Activated CD4-positive, alpha-beta T cell treated with anti-CD3 and anti-CD28 coated beads, Interleukin-2, amount 50 U/mL, for 16 hours (primary cell): ENCODE measurements at places on chromosomes 12 and 14.

GRCh38 chr14:49947506-49947905, 54.6 kb downstream of the ARF6 start:
- no peak for DNase-seq

DNA sequence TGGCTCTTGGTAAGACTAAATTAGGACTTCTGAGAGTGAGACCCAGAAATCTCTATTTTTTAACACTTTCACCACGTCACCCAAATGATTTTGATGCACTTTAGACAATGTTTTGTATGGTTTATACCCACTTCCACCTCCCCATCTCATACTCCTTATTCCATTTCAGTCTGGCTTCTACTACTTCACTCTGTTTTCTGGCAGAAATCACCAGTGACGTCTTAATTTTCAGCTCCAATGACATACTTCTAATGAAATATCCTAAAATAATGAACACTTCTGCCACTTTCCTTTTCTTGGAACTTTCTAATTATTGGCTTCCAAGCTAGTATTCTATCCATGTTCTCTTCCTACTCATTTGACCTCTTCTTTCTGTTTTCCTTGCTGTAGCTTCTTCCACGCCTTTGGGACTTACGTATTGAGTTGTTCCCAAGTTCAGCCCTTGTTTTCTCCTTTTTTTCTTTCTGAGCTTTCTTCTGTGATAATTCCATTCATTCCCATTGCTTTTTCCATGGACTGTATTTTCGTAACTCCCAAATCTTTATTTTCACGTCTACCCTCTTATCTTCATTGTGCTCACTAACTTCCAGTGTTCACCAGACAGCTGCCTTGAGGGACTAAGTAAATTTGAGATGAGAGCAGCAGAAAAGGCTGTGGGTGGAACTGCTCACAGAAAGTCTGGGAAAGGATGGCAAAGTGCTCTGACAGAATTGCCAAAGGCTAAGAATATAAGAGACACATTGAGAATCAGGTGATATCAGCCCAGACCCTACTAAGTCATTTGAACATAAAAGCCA, 115.8 kb downstream of the CAPZA3 start:
- no peak for DNase-seq

DNA sequence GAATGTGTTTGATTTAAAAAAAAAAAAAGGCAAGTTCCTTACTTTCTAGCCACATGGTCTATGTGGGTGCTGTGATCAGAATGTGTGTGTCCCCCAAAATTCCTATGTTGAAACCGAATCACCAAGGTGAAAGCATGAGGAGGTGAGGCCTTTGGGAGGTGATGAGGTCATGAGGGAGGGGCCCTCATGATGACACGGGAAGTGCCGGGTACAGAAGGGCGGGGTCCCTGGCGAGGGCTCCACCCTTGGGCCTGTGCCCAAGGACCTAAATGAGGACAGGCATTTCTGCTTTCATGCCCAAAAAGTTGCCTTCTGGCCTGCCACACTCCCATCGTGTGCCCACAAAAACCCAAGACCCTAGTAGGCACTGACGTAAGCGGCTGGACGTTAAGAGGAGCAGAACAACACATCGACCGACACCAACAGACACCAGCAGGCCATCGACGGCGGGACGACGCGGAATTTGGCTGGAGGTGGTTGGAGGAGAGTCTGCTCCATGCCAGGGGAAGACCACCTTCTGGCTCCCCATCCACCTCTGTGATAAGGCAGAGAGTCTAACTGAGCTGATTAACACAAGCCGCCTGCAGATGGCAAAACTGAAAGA, 211.8 kb downstream of the FOXN3 start:
- DNase-seq, result no peak

GRCh38 chr12:108447168-108447832, 67.8 kb upstream of the FICD start:
- no peak for DNase-seq

DNA sequence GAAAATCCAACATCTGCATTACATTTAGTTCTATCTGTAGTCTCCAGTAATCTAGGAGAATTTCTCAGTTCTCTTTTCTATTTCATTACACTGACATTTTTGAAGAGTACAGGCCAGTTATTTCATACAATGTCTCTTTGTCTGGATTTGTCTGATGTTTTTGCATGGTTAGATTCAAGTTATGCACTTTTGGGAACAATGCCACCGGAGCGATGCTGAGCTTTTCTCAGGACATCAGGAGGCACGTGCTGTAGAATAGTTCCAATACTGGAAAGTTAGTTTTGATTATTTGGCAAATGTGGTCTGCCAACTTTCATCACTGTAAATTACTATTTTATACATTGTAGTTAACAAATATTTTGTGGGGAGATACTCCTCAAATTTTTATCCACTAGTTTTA, 43.1 kb downstream of the ALDH1L2 start:
- DNase-seq, result no peak

GRCh38 chr12:44817687-44818086, 58.4 kb downstream of the NELL2 start:
- DNase-seq, result no peak

GRCh38 chr14:100981809-100982208, 78.3 kb upstream of the RTL1 start:
- DNase-seq, result no peak

- DNase-seq, result no peak
Observed at GRCh38 chr12:45560689-45561088, 168.8 kb upstream of the ARID2 start.

GRCh38 chr12:42283739-42284138, 42.2 kb downstream of the ZCRB1 start:
- DNase-seq, result no peak

DNA sequence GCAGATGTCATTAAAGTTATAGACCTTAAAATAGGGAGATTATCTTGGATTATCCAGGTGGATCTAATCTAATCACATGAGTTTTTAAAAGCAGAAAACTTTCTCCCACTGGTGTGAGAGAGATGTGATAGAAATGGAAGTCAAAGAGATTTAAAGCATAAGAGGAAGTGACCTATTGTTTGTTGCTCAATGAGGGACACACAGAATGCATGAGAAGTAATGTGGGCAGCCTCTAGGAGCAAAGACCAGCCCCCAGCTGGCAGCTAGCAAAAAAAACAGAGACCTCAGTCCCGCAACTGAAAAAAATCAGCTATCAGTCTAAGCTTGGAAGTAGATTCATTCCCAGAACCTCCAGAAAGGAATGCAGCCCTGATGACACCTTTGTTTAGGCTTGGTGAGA, 24.6 kb upstream of the ANP32D start:
- DNase-seq, result no peak

- DNase-seq, result no peak
Observed at GRCh38 chr14:105838591-105839424, 312.4 kb downstream of the TMEM121 start.

GRCh38 chr12:107091989-107092641, 1.2 kb downstream of the CRY1 start:
- peak; percentile 73 for DNase-seq

DNA sequence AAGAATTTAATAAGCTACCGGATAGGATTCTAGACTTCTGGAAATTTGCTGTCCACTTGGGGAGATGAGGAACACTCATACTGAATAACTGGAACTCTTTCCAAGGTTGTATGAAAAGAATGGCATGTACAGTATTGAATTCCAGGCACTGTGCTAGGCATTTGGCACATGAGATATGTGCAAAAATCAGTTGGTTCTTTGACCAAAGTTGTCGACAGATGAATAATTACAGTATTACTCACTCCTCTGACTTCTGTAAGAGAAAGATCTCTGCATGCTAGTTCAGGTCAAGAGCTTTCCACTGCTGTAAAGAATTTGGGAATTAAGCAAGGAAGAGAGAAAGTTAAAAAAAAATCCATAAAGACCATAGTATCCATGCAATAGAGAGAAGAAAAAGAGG, 764.7 kb downstream of the BCL11B start:
- DNase-seq, result no peak

DNA sequence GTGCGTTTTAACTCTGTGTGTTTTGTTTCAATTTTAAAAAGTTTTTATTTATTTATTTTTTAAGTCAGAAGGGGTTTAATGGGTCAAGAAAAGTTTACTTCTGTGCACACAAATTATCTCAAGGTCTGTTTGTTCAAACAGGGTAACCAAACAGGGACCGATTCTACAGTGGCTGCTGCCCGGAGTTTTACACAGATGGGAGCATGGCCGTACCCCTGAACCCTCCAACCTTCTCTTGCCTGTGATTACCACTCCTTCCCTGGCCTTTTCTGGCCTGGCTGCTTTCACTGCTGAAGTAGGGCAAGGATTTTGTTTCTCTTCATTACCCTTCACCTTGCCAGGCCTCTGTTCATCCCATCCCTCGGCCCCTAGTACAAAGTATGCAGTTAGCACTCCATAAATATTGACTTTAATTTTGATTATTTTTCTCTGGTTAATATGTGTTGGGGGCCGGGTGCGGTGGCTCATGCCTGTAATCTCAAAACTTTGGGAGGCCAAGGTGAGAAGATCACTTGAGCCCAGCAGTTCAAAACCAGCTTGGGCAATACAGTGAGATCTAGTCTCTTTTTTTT, 15.8 kb upstream of the FBXL14 start:
- no peak for DNase-seq

- DNase-seq, result no peak
Observed at GRCh38 chr12:11701433-11701832, 52.0 kb downstream of the ETV6 start.

DNA sequence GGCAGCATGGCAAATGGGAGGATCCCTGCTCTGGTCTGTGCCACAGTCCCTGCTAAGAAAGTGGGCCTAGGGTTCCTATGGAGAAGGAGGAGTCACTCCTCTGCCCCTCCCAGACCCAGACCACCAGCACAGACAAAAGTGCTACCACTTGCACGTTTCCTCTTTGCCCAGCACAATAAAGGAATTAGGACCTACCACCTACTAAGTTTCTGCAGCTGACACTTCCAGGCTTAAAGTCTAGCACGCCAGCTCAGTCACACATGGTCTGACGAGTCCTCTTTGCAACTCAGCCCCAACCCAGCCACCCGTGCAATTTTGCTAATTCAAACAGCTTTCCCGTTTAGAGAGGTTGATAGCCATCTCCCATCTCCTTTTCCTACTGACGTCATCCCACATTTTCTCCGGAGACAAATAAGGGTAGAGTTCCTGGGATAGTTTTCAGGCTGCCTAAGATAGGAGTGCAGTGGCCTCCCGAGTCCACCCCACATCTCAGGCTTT, 66.2 kb upstream of the PTGR2 start:
- no peak for DNase-seq

DNA sequence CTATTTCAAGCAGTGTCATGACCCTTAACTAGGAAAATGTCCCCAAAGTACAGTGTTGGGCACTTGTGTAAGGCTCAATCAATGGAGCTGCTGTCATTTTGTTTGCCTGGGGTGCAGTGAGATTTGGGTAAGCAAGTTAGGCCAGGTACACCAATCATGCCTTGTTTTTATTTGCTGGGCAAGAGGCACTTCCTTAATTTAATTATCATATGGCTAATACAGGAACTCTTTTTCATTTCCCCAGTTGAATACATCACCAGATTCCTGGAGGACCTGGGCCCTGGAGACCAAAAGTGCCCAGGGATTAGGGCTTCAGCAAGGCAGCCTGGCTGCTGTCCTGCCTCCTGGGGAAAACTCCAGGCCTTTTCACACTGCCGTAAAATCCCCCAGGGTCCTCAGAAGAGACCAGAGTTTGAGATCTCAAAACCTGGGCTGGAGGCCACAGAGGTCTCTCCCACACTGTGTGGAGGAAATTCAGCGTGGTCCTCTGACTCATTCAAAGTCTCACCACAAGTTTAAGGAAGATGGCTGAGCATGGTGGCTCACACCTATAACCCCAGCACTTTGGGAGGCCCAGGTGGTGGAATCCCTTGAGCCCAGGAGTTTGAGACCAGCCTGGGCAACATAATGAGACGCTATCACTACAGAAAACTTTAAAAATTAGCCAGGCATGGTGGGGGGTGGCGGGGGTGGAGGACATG, 28.4 kb upstream of the FOXN3 start:
- peak; percentile 65 for DNase-seq

DNA sequence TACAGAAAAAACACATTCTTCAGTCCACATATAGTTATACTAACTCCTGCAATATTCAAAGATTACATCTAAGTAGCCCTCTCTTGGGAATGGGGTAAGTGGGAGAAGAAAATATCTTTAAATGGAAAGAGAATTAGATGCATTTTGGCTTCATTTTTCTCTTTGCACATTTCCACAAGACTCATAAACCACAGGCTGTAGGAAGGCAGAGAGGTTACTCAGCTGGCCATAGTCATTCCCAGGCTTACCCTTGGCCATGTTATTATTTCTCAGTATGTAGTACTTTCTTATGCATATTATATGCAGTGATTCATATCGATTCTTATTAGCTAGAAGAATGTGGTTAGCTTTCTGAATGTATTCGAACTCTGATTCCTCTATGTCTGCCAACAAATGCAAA, 92.2 kb downstream of the PTPRR start:
- no peak for DNase-seq

GRCh38 chr14:34711169-34711568, 3.2 kb downstream of the CFL2 start:
- peak; percentile 3 for DNase-seq

DNA sequence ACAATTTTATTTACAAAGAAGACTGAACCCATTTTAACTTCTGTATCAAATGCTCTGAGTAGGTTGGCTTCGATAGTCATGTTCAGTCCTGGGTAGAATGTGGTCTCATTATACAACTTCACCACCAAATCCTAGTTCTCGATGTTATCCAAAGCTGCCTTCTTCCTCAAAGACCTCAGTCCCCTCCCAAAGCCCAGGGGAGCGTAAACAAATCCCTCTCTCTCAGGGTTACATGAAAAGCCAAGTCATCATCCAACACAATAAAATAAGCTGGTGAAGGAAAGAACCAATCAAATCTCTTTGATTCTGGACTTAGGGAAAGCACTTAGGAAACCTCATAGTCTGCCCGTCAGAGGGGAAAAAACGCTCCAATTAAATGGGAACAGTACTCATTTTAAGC, 9.1 kb downstream of the PTCSC3 start:
- DNase-seq, result no peak

DNA sequence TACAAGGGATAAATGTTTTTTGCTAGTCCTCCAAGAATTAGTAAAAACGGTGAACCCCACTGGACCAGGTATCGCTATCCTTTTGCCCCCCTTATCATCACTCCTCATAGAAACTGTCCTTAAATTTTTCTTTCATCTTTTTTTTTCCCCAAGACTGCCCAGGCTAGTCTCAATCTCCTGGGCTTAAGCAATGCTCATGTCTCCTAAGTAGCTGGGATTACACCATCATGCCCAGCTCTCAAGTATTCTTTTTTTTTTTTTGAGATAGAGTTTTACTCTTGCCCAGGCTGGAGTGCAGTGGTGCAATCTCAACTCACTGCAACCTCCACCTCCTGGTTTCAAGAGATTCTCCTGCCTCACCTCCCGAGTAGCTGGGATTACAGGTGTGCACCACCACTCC, 9.7 kb downstream of the IRF2BPL start:
- DNase-seq, result no peak
